ENCODE measurements at places on chromosomes 11 and 22.

DNA sequence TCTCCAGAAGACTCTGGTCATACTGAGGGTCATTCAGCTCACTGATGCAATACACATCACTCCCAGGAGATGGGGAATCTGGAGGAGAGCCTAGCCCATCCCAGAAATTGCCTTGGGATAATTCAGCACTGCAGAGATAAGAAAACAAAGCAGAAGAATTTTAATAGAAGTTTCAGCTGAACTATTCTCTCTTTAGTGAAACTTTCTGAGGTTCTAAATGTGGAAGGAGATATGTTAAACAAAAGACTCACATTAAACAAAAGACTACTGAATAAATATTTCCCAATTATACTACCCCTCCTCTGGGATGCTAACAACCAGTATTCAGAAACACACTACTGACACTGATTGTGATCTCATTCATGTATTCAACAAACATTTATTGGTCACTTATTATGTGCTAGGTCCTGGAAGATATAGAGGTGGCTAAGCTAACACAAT, 47.8 kb downstream of the C2CD3 start:
- DNase-seq, result no peak

GRCh38 chr11:3115321-3115720, 49.8 kb downstream of the OSBPL5 start:
- no peak for DNase-seq

GRCh38 chr11:87265132-87265531, 227.4 kb downstream of the TMEM135 start:
- no peak for DNase-seq

- DNase-seq, result no peak
Observed at GRCh38 chr22:44703255-44703870, 1.4 kb downstream of the PRR5 start.

DNA sequence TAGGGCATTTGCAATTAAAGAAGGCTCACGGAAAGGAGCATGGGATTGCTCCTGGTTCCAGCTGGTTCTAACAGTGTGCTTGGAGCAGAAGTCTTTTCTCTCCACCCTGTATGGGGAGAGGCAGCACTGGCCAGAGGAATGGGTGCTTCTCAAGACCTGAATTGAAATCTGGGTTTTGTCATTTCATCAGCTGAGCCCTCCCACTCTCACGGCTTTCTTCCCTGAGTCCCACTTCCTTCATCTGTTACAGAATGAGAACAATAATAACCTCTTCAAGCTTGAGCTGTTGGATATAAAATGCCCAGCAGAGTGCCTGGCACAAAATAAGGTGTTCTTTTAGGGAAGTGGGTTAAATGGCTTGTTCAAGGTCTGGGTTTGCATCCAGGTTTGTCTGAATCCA, 17.2 kb downstream of the CNTF start:
- no peak for DNase-seq

- DNase-seq, result no peak
Observed at GRCh38 chr11:27285761-27286160, 77.3 kb downstream of the CCDC34 start.

DNA sequence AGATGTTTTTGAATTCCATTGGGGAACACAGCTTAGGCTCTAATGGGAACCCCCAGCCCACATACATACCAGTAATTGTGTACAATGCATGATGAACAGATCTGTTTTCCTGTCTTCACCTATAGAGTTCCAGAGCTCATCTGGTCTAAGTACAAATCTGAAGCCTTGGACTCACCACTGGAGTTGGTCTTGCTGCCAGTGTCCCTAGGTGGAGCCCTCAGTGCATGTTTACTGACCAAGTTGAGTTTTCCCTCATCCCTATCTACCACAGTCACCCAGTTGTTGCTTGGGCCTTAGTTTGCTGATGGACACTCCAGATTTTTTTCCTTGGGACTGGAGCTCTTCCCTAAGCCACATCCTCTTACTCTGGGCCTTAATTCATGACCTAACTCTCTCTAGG, 159.2 kb upstream of the DDI1 start:
- DNase-seq, result no peak

DNA sequence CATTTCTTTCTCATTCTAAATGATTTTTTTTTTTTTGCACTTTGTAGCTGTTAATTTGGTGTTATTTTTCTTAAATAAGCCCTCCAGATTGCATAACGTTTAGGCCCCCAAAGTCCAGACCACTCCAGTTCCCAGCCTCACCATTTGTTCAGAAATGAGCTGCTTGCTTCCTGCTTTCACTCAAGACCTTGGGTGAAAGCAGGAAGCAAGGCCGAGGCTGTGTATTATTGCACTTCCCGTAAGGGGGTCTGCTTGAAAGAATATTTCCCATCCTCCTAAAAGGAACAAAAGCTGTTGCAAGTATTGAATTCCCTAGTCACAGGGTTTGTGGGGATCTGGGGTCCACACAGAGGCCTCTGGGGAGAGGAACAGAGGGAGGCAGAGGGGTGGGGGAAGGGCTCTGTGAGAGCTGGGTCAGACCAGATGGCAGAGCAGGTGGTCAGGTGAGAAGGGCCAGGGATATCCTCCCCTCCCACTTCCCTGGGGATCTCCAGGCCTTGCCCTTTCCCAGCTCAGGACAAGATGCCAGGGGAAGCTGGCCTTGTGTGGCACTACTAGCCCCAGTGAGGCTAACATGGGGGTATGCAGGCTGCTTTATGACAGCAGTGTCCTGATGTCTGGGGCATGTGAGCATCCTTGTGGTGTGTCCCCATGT, 51.6 kb upstream of the MYEOV start:
- DNase-seq, result no peak

DNA sequence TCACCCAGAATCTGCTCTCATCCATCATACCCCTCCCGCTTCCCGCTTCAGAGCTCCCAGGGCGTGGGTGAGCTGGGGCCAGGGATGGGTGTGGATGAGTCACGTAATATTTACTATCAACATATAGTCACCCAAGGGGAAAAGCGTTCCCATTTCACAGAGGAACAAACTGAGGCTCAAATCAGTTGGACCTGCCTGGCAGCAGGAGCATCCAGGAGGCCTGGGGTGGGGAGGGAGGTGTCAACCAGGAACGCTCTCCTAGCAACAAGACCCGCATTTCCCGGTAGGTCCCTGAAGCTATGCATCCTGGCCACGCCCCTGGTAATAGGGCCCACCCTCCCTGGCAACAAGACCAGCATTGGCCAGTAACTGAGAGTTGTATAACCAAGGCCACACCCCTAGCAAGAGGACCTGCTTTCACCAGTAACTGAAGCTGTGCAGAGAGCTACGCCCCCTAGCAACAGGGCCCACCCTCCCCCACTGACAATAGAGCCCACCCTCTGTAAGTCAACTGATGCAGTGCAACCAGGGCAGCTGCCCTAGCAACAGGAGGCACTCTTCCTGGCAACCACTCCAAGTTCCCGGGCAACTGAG, 32.7 kb upstream of the TXNRD2 start:
- DNase-seq, result peak; percentile 91

- no peak for DNase-seq
Observed at GRCh38 chr11:70762810-70763209, 364.5 kb downstream of the CTTN start.

DNA sequence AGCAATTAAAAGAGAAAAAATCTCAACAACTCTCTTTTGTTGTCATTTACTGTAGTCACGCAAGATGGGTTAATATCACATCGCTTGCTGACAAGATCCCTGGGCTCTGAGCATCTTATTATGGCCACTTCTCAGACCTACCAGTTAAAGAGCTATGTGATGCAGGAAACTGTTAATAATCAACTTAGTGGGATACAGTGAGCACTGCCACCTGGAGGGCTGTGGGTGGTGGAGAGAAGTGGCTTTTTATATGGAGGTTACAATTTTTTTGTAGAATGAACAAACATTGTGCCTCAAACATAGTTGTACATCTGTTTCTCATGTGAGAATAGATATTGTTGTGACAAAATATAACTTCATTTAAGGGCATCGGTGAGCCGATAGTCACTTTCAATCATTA, 181.0 kb downstream of the TENM4 start:
- DNase-seq, result no peak

GRCh38 chr11:63239254-63239653, 4.1 kb downstream of the SLC22A25 start:
- DNase-seq, result no peak

DNA sequence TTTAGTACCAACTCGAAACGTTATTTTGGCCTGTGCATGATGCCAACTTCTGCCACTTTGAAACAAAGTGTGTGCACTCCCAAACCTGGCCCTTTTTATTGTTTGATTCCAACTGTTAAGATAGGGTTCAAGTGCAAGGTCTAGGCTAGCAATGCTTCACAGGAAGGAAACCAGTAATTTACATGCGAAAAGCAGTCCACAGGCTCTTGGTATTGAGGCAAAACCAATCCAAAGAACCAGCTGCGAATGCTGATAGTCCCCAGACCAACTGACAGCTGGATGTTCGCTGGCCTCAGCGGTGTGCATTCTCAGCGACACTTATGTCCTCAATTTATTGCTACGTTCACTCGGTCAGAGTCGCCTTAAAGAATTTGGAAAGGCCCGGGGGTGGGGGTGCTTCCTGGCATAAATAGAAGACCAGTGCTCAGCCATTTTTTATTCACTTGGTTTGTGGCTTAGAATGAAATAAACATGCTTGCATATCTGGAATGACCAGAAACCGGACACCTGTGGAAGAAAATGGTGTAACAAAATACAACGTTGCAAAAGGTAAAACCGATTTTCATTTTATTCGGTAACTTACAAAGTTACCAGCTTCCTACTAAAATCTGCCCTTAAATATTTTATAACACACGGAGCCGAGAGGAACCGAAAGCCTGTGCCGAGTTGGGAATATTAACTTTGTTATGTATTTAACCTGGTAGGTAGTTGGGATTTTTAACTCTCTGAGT, 1.6 kb downstream of the CPT1A start:
- DNase-seq, result no peak

GRCh38 chr22:25012741-25013143, 60.2 kb downstream of the KIAA1671 start:
- no peak for DNase-seq

GRCh38 chr11:118232659-118233058, 7.8 kb upstream of the JAML start:
- no peak for DNase-seq

- no peak for DNase-seq
Observed at GRCh38 chr11:68890490-68891231, 13.0 kb downstream of the MRPL21 start.

- DNase-seq, result no peak
Observed at GRCh38 chr11:103043826-103044678, 47.9 kb downstream of the DCUN1D5 start.

DNA sequence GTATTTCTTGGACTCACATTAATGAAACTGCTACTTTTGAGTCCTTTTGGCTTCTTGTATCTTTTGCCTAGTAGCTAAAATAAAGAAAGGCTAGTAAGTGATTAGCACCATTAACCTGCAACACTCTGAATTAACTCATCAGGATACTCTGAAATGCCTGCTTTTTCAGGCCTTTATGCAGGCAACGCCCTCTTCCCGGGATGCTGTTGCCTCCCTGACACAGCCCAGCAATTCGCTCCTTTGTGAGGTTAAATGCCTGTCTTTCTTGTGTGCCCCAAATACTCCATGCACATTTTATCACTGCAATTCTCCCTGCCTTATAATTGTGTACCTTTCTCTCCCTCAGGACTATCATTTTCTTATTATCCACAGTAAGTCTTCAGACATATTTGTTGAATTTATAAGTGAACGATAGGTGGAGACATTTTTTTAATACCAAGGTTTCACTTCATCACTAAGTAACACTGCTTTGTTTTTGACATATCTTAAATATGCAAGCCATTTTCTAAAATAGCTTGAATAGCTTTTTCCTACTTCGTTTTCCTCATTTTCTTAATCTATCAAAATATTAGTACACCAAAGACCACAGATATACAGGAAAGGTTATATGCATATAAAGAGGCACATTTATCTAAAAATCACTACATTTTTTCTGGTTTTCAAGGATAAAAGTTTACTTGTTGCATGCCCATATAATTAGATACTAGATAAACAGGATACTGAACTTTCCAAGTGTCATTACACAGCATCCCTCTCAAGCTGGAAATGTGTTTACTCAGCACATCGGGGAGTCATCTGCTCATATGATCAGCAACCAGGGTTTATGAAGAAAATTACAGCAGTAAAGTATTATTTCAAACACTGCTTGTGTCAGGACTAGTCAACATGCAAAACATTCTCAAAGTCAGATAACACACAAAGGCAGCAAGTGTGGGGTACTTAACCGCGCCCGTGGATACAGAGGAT, 48.5 kb upstream of the DDI1 start:
- DNase-seq, result no peak

DNA sequence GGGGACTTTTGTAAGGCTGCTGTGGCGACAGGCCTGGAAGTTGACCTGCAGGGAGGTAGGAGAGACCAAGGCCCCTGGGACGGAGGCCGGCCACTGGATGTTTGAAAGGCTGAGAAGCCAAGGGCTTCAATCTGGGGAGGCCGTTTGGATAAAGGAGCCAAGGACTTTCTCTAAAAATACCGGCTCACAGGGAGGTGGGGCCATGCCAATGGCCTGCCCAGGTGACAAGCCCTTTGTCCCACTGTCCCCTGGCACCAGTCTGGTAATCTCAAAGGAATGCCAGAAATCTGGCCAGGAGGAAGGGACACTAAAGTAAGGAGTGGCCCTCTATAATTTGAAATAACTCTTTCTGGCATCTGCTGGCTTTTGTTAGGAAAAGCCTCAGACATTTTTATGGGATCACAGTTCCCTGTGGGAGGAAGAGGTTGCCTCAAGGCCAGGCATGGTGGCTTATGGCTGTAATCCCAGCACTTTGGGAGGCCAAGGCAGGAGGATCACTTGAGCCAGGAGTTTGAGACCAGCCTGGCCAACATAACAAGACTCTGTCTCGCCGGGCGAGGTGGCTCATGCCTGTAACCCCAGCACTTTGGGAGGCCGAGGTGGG, 1.9 kb upstream of the CHKA start:
- DNase-seq, result no peak

- peak; percentile 34 for DNase-seq
Observed at GRCh38 chr11:68780829-68781228, 29.5 kb upstream of the TESMIN start.

DNA sequence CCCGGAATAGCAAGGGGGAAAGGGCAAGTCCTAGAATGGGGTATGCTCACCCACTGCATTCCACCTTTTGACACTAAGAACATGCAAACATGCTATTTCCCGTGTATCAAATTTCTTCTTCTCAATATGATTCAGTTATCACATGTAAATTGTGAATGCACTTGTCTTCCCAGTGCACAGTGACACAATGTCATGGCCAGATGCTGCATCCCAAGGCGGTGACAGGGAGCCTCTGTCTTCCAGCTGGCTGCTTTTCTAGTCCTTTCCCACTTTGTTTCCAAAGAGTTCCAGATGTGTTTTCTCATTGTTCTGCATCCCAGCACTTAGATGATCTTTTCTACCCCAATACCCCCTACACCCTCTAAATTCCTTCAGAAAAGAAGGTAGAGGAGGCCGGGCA, 12.4 kb downstream of the SLC25A18 start:
- DNase-seq, result no peak

DNA sequence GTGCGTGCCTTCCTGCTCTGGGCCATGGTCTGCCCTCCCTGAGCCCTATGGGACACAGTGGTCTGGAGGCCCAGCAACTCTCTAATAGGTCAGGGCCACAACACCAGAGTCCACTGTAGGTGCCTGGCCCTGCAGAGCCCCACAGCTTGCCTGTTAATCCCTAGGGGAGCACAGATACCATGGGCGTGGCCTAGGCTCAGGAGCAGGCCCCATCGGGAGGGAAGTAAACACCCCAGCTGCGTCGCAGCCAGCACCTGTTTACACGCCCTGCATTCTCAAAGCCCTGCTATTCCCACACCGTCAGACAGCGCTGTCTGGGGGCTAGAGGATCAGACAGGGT, 2.5 kb downstream of the KCTD17 start:
- no peak for DNase-seq

- DNase-seq, result peak; percentile 4
Observed at GRCh38 chr22:30855677-30856518, 112.7 kb downstream of the MORC2 start.
